ENCODE measurements at places on chromosomes 2 and 18. TPM values are rescaled to one million over a fixed set of nuclear protein-coding genes. Genes with fewer than 3 reads are reported as not detected.

- no peak for DNase-seq
These were observed 33.7 kb upstream of the NPAS2 start for GRCh38 chr2:100786297-100786658.

GRCh38 chr2:10353931-10354330, 51.2 kb downstream of the HPCAL1 start:
- DNase-seq = no peak

GRCh38 chr2:222733470-222733845, 62.0 kb downstream of the MOGAT1 start:
- no peak for DNase-seq

DNA sequence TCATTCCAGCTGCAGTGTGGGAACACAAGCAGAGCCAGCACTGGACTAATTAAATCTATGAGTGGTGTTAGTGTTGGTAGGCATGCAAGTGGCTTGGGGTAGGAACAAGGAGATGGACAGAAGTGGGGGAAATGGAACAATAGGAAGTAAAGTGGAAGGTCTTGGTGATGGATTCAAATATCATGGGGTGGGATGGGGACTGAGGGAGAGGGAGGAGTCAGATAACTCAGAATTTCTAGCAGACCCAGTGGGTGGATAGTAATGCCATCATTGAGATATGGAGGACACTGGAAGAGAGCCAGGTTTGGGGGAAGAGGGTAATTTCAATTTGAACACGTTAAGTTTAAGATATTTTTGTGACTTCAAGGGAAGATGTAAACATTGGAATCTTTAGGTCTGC, 2.9 kb upstream of the LNPK start:
- DNase-seq = no peak

DNA sequence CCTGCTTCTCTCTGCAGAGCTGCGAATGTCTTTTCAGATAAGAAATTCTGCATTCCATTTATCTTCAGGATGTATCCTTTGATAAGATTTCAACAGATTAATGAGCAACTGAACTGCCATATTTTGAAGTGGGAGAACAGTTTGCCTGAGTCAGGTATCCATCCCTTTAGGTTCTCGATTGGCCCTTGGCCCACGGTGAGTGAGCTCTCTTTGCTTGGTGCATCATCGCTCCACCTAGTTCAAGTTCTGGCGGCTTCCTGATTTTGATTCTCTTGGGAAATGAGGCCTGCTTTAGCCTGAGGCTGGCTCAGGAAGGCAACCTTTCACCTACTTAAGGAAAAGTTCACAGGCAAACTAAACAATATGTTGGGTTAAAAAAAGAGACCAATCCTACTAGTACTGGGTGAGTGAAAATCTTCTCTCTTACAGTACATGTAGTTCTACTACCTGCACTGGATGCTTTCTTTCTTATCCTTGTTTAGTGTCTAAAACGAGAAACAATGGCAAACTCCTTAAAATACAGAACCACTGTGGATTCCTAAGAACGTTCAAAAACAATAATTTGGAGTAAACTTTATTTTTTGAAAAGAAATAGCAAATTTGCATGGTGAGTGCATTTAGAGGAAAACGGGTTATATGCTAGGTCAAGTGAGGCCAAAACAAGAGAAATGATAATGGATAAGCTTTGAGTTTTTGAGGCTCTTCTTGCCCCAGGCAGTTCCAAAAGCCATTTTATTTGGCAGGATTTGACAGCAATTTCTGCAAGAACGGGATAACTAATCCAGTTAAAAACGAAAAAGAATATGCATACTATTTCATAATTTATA, 837 bp upstream of the ACSL3 start:
- peak; percentile 76 for DNase-seq

DNA sequence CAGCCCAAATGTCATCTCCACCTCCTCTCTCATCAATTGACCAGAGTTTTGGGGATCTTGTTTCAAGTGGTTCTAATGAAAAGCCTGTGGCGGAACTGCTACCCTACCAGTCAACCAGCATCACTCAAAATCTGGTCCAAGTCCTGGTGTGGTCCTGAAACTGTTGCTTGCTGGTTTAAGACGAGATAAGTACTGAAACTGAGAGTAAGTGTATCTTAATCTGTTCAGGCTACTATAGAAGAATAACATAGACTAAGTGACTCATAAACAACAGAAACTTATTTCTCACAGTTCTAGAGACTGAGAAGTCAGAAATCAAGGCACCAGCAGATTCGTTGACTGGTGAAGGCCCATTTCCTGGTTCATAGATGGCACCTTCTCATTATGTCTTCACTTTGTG, 879 bp upstream of the GALNT5 start:
- DNase-seq = no peak

DNA sequence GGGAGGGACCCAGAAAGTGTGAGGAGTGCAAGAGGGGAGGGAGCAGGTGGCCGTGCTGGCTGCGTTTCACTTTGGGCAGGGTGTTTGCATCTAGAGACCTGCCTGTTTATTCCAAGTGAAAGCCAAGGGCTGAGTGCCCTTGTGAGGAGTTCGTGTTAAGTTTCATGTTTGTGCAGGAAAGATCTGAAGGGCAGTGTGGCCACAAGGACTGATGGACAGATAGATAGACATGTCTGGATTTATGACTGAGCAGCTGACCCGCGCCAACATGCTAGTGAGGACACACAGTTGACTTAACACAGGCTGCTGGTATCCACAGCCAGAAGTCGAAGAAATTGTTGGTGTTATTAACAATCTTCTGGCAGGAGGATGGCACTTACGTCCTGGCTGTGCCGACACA, 387.6 kb upstream of the TNP1 start:
- DNase-seq = no peak

- DNase-seq = no peak
These were observed 25.5 kb downstream of the B4GALT6 start for GRCh38 chr18:31658670-31659575.

DNA sequence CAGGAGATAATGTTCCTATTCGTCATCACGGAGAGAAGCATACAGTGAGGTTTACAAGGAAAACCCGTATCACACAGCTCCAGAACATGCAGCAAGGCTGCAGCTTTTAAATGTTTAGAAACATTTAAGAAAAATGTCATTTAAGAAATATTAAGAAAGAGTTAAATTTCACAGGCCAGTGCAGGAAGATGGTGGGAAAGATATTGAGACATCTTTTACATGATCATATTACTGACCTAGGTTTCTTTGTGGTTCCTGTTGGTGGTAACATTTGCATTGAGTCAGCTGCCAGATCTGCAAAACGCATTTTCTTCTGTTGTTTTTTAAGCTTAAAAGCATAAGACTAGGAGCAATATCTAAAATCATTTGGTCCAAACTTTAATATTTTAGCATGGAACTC, 44.9 kb downstream of the CPO start:
- no peak for DNase-seq

- no peak for DNase-seq
These were observed 12.7 kb upstream of the ANXA4 start for GRCh38 chr2:69729266-69729665.

DNA sequence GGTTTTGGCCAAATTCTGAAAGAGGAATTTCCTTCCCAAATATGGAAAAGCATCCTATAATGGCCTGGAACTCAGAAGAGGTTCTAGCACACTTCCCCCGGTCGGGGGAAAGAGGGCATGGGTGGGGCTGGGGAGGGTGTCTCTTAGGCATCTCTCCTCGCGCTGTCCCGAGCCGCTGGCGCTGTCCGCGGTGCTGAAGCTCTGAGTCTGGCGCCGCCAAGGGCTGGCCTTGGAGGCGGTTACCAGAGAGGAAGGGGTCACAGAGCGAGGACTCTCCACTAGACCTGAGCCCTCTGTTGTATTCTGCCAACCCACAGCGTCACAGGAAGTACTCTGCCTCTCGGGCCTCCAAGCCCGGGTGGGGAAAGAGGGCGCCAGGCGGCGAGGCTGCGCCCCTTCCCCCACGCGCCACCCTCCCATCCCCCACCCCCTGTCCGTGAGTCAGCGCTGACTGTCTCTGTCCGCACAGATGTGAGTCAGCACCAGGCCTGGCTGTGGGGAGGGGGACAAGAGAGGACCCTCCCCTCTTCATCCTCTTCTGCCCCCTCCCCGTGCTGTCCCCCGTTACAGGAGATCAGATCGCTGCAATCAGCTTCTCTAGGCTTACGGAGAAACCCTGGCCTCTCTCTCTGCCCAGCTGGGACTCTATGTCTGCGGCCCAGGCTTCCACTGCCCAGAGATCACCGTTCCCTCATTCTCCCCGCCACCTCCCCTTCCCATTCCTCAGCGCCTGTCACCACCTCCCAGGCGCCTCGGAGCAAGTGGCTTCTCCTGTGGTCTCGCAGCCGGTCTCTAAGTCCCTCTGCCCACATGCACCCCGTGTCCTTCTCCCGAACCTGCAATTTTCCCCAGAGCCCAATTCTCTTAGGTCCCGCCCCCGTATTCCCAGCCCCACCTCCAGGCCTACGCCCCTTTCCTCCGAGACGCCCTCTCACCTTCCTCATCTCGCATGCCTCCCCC, 779 bp downstream of the PTPRN start:
- DNase-seq = peak; percentile 97

- no peak for DNase-seq
These were observed 160.6 kb downstream of the MAP2 start for GRCh38 chr2:209584472-209584871.

DNA sequence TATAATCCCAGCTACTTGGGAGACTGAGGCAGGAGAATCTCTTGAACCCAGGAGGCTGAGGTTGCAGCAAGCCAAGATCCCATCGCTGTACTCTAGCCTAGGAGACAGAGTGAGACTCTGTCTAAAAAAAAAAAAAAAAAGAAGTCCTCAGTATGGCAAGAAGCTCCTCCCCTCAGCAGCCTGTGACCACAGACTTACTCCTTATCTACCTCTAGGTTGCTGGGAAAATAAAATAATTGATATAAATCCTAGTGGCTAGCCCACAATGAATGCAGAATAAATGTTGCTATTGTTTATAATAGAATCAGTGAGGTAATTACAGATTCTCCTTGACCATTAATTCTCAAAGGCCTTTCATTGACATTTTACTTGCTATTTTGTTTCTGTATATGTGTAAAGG, 70.6 kb downstream of the IRS1 start:
- no peak for DNase-seq

- DNase-seq = no peak
These were observed 70.3 kb upstream of the NCK2 start for GRCh38 chr2:105674401-105674800.

DNA sequence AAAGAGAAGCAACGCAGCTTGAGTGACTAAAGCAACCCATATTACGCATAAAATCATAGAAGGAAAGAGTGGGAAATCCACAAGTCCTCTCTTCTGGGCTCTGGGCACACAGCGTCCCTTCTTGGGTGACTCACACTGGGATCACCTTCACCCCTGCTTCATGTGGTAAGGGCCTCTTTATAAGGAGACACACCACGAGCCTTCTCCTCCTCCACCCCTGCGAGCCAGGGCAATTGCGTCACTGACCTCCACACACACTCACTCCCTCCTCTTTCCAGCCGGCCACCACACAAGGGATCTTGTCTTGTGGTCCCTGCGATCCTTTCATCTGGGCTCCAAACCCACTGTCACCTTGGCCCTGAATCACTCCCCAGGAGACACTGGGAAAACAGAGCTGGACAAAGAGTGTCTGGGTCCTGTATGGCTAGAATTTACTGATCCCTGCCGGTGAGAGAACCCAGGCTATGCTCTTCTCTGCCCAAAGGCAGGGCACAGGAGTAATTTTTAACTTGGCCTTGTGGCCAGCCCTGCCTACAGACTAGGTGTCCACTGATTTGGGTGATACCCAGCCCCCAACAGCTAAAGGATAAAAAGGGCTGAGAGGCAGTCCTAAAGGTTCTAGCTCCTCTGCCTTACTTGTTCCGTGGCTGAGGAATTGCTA, 35.3 kb downstream of the NHEJ1 start:
- DNase-seq = no peak

- no peak for DNase-seq
These were observed 53.4 kb downstream of the TPGS2 start for GRCh38 chr18:36775396-36775795.

DNA sequence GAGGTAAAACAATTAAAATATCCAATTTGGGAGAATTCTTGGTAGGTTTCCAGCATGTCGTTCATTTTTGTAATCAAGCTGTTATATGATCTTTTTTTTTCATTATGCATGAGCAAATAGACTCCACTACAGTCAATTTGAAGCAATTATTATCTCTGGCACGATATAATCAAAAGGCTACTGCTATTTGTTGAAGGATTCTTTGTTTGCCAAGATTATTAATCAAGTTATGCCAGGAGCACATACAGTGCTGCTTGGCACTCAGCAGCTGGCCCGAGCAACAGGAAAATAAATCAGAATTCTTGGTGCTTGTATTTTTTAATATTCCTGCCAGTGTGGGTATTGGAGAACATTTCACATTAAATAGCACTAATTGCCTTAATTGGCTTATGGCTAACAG, 279.5 kb downstream of the RND3 start:
- no peak for DNase-seq

DNA sequence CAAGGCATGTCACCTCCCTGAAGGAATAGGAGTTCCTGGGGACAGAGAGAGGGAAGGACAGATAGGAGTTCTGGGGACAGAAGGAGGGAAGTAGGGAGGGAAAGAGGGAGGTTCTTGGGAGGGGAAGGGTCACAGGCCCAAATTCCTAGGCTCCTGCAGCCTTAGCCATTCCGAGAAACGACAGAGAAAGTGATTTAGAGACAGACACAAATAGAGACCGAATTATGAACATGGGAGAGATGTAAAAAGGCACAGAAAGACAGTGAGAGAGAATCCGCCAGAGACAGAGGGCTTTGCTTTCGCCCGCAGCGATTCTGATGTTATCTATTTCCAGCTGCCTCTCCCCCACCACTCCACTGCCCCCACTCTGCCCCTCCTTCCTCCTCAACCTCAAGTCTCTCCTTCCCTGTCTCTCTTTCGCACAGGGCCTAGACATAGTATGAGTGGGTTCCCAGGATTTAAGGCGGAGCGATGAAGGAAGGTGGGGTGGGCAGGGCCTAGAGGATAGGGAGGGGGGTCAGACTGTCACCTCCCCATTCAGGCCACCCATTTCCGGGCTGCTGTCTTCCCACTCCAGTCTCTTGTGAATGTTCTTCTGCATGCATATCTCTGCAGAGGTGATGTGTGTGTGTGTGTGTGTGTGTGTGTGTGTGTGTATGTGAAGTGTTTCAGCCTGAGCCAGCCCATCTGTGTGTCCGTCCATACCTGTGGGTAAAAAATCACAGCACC, 3.3 kb upstream of the WNT6 start:
- DNase-seq = peak; percentile 47

The CDH19 gene
- total RNA-seq = not detected

The AQP12A gene
- total RNA-seq = not detected

The LHCGR gene
- not detected for total RNA-seq

The NT5C1B gene
- total RNA-seq = not detected

All from endodermal cell (in vitro differentiated cells).